Hair follicular keratinocyte (primary cell): ENCODE measurements at places on chromosomes 12 and 14. TPM values are rescaled to one million over a fixed set of nuclear protein-coding genes. Genes with fewer than 3 reads are reported as not detected.

The PZP gene
- 0.08 TPM in 1 of 2 replicates, not detected in the other for total RNA-seq

The RASSF9 gene
- 2.7 and 4.0 TPM in 2 replicates for total RNA-seq

The HOXC6 gene
- total RNA-seq = 0.72 and 0.78 TPM in 2 replicates

The NXPH4 gene
- total RNA-seq = 2.1 and 24.9 TPM in 2 replicates

The SLC17A8 gene
- total RNA-seq = not detected in 2 replicates

The KRT71 gene
- total RNA-seq = not detected in 2 replicates

The CLEC4D gene
- total RNA-seq = not detected in 2 replicates

The LRP1-AS gene
- total RNA-seq = not detected in 2 replicates

The C12orf60 gene
- total RNA-seq = 1.7 and 2.7 TPM in 2 replicates

The CAPS2 gene
- total RNA-seq = 1.6 and 2.8 TPM in 2 replicates

The SLC16A7 gene
- total RNA-seq = 5.2 and 6.0 TPM in 2 replicates

The CPM gene
- 5.9 and 6.6 TPM in 2 replicates for total RNA-seq

The TCL1A gene
- not detected in 2 replicates for total RNA-seq

The CABP1 gene
- 0.30 TPM in 1 of 2 replicates, not detected in the other for total RNA-seq

The PYM1 gene
- total RNA-seq = 47.9 and 67.3 TPM in 2 replicates

The MLH3 gene
- total RNA-seq = 6.8 and 12.2 TPM in 2 replicates
